ENCODE measurements at places on chromosomes 2 and 18.

DNA sequence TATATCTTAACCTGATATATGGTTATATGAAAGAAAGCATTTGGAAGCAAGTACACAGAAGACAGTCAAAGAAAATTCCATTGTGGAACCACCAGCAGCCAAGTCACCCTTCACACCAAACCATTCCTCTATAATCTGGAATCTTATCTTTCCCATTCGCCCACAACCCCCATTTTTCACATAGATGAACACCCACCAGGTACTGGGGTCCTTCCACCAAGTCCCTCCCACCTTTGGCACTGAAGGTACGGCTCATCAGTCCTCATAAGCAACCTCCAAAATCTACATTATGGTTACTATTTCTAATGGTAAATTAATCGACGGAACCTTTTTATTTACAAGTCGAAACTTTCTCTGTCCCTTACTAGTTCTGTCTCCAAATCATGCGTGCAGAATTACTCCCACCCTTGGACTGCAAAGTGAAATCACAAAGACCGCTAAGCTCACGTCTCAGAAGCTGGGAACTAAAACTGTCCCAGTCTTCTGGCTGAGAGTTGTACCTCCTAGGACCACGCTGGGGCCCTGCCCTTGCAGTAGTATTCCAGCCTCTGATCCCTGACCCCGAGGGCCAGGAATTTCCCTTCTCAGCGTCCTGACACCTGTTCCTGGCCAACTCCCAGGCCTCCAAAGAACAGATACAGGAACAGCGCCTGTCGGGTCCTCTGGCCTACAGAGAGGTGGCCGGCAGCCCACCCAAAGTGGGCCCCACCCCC lies 702 bp downstream of the OLA1 start:
- no peak for DNase-seq

DNA sequence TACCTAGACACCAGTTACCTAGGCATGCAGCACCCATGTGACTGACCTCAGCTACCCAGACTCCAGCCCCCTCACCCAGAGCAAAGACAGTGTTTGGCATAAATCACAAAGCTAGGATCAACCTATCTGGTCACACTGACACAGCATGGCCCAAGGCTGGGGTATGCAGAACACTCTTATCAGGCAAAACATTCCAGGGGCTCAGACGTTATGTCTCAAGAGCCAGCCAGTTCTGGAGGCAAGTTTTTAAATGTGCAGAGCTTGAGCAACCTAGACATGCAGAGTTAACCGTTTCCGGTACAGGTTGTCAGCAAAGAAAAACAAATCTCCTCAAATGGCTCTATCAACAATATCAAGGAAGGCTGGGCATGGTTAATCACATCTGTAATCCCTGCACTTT lies 92.8 kb downstream of the AP1S3 start:
- no peak for DNase-seq

- DNase-seq: no peak
Observed at GRCh38 chr2:136233298-136233697, 115.3 kb upstream of the CXCR4 start.

- DNase-seq: no peak
Observed at GRCh38 chr2:238226698-238227586, 12.9 kb downstream of the HES6 start.

- DNase-seq: no peak
Observed at GRCh38 chr2:113227290-113227689, 51.4 kb downstream of the PAX8 start.

- DNase-seq: no peak
Observed at GRCh38 chr2:101852824-101853223, 138.9 kb upstream of the IL1R2 start.

DNA sequence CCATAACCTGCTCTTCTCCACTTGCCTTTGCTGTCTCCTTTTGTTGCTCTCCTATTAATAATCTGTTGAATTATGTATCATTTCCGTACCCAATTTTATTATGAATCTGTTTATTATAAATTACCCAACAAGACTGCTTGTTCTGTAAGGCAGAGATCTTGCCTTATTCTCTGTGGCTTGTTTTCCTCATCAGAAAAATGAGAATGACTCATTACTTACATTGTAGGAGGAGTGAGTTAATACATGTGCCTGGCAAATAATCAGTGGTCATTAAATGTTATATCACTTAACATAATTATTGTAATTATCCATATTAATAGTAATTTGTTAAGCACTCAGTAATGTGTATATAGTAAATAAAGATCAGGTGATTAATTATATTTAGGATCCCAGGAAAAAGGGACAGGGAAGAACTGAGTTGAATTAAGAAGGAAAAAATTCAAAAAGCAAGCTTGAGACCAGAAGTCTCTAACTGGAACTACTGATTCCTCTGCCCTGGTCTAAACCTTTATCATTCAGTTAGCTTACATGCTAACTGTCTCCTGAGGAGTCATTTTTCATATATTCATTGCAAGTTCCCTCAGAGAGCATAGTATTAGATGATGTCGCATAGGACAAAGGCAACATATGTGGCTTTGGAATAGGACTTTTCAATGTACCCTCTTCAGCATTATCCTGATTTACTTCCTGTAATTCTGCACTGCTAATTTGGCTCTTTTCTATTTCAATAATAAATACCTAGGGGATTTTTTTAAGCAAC lies 335.7 kb downstream of the GALNT13 start:
- no peak for DNase-seq

- DNase-seq: no peak
Observed at GRCh38 chr18:5582076-5582475, 38.3 kb upstream of the EPB41L3 start.

DNA sequence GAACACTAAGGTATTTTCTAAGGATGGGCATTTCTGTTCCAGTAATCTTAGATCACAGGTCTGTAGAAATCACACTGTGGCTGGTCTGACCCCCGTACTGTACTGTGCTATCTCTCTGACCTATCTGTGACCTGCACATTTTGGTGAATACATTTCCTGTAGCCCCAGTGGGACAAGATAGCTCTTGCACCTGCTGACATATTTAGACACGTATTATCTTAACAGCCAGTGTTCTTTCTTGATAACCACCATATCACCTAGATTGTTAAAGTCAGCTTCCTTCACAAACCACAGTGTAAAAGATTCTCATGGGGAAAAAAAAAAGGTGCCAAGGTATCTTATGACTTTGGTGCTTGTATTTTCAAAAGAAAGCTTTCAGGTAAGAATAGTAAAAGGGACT lies 39.8 kb upstream of the TMEM247 start:
- DNase-seq: no peak

DNA sequence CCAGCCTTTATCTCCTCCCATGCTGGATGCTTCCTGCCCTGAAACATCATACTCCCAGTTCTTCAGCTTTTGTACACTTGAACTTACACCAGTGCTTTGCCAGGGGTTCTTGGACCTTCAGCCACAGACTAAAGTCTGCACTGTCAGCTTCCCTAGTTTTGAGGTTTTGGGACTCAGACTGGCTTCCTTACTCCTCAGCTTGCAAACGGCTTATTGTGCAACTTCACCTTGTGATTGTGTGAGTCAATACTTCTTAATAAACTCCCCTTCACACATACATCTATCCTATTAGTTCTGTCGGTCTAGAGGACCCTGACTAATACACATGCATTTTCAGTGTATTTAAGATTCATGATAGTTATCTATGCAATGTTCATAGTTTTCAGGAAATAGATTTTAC lies 35.8 kb upstream of the ZNF804A start:
- no peak for DNase-seq

DNA sequence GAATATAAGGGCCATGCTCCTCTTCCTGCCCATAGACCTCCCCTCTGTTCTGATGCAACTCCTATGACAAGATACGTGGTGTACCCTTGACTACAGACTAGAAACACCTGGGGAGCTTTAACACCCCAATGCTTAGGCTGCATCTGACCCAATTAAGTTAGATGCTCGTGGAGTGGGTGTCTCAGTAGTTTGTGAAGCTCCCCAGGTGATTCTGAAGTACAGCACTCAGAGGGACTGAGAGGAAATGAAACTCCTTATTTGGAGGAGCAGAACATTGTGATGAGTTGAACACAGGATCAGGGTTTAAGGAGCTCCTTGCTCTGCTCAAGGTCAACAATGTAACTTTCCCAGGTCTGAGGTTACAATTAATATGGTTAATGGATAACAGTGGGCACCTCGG lies 80.3 kb upstream of the TTC39C start:
- no peak for DNase-seq

- peak; percentile 51 for DNase-seq
Observed at GRCh38 chr18:65435534-65435933, 315.3 kb upstream of the CDH7 start.

DNA sequence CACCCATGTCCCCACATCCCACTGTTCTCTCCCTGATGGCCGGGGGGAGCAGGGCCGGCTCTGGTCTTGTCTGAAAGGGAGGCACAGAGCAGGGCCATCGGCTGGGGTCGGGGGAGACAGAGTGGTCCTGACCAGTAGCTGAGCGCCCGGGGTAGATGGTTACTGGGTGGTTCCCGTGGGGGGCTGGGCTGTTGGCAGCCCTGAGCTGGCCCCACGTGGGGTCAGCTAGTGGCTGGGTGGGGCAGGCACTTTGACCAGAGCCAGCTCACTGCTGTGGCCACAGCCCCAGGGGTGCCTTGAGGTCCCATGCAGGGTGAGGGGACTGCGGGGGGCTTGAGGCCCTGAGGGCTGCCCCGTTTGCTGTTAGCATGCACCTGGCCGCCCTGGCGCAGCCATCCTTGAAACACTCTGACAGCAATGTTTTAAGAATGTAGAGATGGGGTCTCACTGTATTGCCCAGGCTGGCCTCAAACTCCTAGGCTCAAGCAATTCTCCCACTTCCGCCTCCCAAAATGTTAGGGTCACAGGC lies 12.3 kb upstream of the NEU4 start:
- DNase-seq: no peak

DNA sequence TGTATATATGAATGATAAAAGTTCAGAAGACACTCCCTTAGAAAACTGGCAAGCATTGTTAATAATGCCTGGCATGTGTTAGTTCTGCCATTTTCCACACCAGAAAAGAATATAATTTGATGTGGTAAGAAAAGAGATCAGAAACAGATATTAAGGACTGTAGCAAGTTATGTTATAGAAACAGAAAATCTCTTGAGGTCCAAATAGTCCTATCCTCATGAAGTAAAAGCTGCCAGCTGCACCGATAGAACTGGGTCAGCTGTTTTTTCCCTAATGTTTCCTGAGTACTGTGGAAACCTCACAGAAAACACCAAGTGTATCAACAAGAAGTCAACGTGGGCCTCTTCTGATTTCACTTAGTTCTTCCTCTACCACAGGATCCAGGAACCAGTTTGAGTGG lies 56.9 kb upstream of the SDC1 start:
- no peak for DNase-seq

Measured in NCI-H446 treated with DMSO at 0.1 percent for 48 hours (cell line).